ENCODE measurements at places on chromosomes 5 and 9.
A peak's percentile ranks its signal among the peaks of the same experiment; 100 is the strongest.

- DNase-seq: no peak
Observed at GRCh38 chr5:91742550-91742949, 359.4 kb upstream of the ARRDC3 start.

DNA sequence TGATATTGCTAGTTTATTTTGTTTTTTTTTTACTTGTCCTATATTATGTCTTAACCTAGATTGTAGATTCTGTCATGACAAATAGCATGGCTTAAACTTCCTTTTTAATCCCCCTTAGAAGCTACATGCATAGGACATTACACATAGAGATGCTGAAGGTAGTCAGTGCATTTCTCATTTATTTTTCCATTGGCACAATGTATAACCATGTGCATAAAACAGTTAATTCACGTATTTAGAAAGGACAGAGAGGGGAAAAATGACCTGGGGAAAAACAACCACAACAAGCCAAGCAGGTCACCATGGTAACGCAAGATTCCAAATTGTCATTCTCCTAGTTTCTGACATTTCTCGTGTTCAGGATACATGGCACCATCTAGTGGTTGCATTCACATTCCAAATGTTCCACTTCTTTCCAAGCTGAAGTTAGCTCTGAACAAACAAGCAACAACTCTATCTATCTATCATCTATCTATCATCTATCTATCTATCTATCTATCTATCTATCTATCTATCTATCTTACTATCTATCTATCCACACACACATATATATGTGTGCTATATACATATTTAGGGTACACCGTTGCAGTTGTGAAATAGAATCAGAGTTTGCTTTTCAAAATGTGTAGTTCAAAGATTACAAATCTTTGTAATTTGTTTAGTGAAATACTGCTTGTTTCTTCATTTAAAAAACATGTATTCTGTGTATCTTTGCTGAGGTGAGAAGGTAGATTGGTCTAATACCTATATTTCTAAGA is 487.2 kb upstream of the ST8SIA4 start:
- peak; percentile 25 for DNase-seq

DNA sequence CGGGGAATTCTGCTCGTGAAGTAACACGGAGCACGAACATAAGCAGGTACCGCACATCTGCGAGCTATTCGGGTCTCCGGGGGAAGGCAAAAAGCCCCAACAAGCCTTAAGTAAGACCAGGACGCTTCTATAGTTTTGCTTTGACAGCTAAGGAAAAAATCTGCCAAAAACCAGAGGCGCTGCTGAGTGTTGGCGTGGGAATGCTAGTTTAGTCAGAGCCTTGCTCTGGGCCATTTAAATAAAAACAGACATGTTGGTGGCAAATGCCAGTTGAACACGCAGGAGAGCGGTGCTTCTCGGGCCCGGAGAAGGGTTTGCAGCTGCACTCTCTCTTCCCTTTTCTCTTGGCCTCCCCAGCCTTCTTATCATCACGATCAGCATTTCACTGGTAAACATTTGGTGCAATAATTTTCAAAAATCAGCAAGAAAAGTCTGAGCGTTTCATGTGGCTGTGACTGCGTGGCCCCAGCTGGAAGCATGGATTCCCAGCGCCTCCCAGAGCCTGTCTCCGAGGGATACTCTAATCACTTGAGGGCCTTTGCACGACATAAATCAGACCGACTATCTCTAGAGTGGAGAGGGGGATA is 6.4 kb upstream of the NOTCH1 start:
- DNase-seq: no peak

GRCh38 chr5:151886546-151887275 is 37.9 kb downstream of the GLRA1 start:
- DNase-seq: no peak

- no peak for DNase-seq
Observed at GRCh38 chr5:95986001-95986400, 24.4 kb upstream of the ELL2 start.

GRCh38 chr9:128470560-128470959 is 14.8 kb downstream of the ODF2 start:
- peak; percentile 93 for DNase-seq

DNA sequence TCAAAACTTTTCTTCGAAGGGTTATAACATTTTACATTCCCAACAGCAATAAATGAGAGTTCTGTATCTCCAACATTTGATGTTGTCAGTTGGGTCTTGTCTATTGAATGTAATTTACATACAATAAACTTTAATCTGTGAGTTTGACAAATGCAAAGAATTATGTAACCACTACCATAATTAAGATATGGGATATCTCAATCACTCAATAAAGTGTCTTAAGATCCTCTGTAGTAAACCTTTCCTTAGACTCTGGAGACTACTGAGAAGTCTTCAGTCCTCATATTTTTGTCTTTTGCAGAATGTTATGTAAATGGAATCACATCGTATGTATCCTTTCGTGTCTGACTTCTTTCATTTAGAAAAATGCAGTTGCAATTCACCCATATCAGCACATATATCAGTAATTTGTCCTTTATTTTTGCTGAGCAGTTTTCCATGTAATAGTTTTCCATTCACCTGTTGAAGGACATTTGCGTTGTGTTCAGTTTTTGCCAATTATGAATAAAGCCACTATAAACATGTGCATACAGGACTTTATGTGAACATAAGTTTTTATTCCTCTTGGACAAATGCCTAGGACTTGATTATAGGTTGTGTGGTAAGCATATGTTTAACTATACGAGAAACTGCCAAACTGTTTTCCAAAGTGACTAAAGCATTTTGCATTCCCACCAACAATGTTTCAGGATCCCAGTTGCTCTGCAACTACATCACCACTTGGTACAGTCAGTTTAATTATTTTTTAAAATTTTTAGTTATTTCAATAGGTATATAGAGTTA is 784.6 kb upstream of the ZNF608 start:
- no peak for DNase-seq

DNA sequence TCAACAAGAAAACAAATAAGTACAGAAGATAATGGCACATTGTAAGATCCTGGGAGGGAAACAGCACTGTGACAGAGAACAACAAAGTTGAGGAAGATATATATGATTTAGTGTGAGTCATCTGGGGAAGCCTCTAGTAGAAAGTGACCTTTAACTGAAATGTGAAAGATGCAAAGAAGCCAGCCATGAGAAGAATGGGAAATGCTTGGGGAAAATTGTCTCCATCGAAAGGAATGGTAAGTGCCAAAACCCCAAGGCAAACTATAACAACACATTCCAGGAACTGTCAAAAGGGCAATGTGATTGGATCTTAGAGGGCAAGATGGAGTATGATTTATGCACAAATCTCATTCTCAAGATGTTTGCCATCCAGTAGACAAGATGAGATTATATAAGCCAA is 537.8 kb upstream of the BRINP1 start:
- DNase-seq: no peak

DNA sequence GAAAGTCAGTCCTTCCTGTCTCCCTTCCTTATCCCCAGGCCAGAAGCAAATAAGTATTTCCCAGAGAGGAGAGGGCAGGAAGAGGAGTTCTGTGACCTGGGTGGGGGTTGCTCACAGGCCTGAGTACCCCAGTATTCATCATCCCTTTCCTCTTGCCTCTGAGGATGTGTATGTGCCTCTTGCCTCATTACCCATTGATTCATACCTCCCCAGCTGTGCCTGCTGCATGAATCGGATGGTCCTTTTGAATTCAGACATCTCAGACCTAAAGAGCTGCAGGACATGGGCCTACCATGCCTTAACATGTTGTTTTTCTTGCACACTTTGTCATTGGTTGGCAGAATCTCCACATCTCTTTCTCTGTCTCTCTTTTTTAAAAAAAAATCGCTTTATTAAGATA is 112.8 kb upstream of the SHB start:
- DNase-seq: no peak

DNA sequence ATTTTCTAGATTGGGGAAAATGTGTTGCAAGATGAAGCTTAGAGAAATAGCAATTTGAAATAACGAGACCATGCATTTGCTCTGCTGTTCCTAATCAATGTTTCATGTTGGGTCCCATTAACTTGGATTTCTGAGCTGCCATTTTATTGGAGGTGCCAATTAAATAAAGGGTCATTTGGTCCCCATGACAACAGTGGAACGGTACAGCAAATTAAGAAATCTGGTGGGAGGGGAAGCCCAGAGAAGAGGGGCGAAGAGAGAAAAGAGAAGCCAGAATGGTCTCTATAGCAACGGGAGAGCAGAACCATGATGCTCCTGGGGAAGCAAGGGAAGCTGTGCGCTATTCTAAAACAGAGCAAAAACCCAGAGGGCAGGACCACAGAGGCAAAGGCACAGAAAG is 120.2 kb downstream of the ENTREP1 start:
- no peak for DNase-seq

Data from hematopoietic multipotent progenitor cell (in vitro differentiated cells).